ENCODE measurements at places on chromosomes 5 and 9. TPM values are rescaled to one million over a fixed set of nuclear protein-coding genes. Genes with fewer than 3 reads are reported as not detected.

The GZMA gene
- total RNA-seq = not detected

The TJP2 gene
- 268 TPM for total RNA-seq

The DNAH5 gene
- 0.13 TPM for total RNA-seq

The SLC6A18 gene
- total RNA-seq = not detected

The SLC34A3 gene
- not detected for total RNA-seq

The SPATA9 gene
- not detected for total RNA-seq

The SPATA31C1 gene
- not detected for total RNA-seq

The ROR2 gene
- total RNA-seq = not detected

The RANBP3L gene
- total RNA-seq = not detected

The MCC gene
- total RNA-seq = 38.6 TPM

The LCN1 gene
- not detected for total RNA-seq

The GABRA1 gene
- not detected for total RNA-seq

The GAS1 gene
- total RNA-seq = 0.29 TPM

The IFNA13 gene
- total RNA-seq = not detected

The MARCHF6 gene
- total RNA-seq = 72.6 TPM

The WHRN gene
- total RNA-seq = 0.22 TPM

The FOXD4L4 gene
- 0.29 TPM for total RNA-seq

The PCDHGB3 gene
- 2.9 TPM for total RNA-seq

The MOB3B gene
- total RNA-seq = under 0.01 TPM

The KIF4B gene
- total RNA-seq = 0.29 TPM

The RNF208 gene
- 0.43 TPM for total RNA-seq

The IFNA21 gene
- not detected for total RNA-seq

The SMIM33 gene
- 0.13 TPM for total RNA-seq

The FAM78A gene
- total RNA-seq = 4.7 TPM

The LMX1B gene
- total RNA-seq = not detected

The FGFR4 gene
- total RNA-seq = 4.2 TPM

The TIMD4 gene
- not detected for total RNA-seq

The ORM1 gene
- total RNA-seq = not detected

The ADAMTS16 gene
- not detected for total RNA-seq

The C8G gene
- not detected for total RNA-seq

The CTXN3 gene
- total RNA-seq = not detected

The FCN2 gene
- not detected for total RNA-seq

The TXNDC8 gene
- not detected for total RNA-seq

The WNT8A gene
- not detected for total RNA-seq

The SLC22A5 gene
- 3.6 TPM for total RNA-seq

The RXRA gene
- 17.2 TPM for total RNA-seq

The CCDC171 gene
- 2.9 TPM for total RNA-seq

The CDH12 gene
- not detected for total RNA-seq

The GARNL3 gene
- total RNA-seq = 8.3 TPM

The FBN2 gene
- total RNA-seq = 208 TPM

The CCL21 gene
- not detected for total RNA-seq

The APBA1 gene
- total RNA-seq = 12.1 TPM

The ADRB2 gene
- total RNA-seq = 4.1 TPM

The PCDHB10 gene
- total RNA-seq = 0.22 TPM

The PCDHGA9 gene
- 4.3 TPM for total RNA-seq

The PTGDS gene
- not detected for total RNA-seq

The GFRA3 gene
- not detected for total RNA-seq

The PCDH1 gene
- 194 TPM for total RNA-seq

The SLC12A7 gene
- 23.8 TPM for total RNA-seq

The FBP1 gene
- 13.2 TPM for total RNA-seq

The GGTA1 gene
- 0.29 TPM for total RNA-seq
